ENCODE measurements at places on chromosomes 5 and 9.

- no peak for DNase-seq
Measured at GRCh38 chr5:155366096-155366495, 352.5 kb downstream of the KIF4B start.

- DNase-seq: no peak
Measured at GRCh38 chr5:38905516-38905915, 59.7 kb downstream of the OSMR start.

DNA sequence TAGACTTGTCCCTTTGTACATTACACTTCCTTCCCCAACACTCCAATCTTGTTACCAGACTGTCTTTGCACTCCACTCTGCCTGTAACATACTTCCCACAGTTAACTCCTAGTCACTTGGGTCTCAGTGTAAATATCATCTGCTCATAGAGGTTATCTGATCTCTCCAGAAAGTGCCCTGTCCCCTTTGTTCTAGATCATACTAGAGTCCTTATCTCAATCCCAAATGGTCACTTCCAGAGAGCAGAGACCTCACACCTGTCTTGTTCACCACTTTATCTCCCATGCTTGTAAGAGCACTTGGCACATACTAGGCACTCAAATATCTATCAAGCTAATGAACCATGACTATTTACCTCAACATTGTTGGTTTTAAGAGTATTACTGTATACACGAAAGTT lies 30.4 kb downstream of the SETX start:
- DNase-seq: no peak

GRCh38 chr5:17019324-17019723 lies 83.2 kb upstream of the MYO10 start:
- no peak for DNase-seq

DNA sequence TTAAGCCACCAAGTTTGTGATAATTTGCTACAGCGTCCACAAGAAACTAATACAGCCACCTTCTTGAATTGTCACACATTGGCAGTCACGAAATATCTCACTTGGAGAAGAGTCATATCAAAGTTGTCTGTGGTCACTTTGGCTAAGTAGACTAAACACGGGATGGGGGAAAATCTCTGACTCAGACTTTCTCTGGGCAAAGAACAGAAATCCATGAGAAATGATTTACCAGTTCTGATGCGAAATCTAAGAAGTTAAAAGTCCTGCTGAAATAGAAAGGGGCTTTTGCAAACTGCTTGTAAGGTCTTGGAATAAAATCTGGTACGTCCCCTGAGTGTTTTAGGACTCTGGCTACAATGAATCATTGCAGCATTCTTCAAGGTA lies 158.4 kb downstream of the COL23A1 start:
- DNase-seq: no peak

DNA sequence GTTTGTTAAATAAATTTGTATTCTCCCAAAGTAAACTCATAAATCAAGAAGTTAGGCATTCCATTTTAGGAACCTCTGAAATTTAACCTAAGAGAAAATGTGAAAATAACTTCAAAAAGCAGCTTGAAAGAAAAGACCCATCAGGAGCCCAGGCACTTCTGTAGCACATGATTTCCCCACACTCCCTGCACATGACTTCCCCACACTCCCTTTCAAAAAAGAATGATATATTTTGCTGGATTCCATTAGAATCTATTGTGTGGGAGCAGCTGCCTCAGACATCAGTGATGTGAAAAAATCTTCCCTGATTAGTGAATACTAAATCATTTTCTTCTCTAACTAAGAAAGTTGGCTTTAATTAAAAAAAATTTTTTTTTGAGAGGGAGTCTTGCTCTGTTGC lies 83.3 kb downstream of the GLDC start:
- no peak for DNase-seq
